ENCODE measurements at places on chromosomes 6 and 20.

DNA sequence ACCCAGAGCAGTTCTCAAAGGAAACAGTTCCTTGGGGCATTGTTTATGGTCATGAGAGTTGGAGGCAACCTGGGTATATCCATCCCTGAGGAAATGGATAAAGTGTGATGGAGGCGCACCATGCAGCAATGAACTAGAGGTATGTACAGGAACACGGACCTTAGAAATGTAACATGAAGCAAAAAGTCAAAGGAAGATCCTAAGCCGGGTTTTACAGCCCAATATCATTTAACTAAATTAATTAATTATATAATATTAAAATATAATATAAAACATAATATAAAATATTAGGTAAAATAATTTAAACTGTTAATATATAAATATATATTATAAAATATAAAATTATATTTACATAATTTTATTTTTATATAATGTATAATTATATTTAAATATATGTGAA lies 44.1 kb upstream of the RNF8 start:
- DNase-seq: no peak

DNA sequence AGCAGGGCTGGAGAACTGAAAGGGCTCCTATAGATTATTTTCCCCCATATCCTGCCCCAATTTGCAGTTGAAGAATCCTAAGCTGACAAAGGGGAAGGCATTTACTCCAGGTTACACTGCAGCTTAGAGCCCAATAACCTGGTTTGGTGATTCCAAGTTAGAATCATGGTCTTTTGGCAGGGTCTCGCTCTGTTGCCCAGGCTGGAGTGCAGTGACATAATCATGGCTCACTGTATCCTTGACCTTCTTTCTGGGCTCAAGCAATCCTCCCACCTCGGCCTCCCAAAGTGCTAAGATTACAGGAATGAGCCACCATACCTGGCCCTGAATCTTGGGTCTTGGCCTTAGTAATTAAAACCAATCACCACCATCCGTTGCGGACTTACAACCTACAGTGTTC lies 1.0 kb upstream of the MMP9 start:
- no peak for DNase-seq

GRCh38 chr20:17456279-17456678 lies 74.9 kb downstream of the BFSP1 start:
- DNase-seq: no peak

GRCh38 chr20:45752746-45753145 lies 30.6 kb downstream of the SPINT4 start:
- DNase-seq: no peak

GRCh38 chr6:41318261-41318653 lies 17.2 kb upstream of the NCR2 start:
- no peak for DNase-seq
